ENCODE measurements at places on chromosomes 5 and 9. TPM values are rescaled to one million over a fixed set of nuclear protein-coding genes. Genes with fewer than 3 reads are reported as not detected.

The PIP5KL1 gene
- 0.79 TPM for polyA plus RNA-seq

The IFNK gene
- 0.06 TPM for polyA plus RNA-seq

DNA sequence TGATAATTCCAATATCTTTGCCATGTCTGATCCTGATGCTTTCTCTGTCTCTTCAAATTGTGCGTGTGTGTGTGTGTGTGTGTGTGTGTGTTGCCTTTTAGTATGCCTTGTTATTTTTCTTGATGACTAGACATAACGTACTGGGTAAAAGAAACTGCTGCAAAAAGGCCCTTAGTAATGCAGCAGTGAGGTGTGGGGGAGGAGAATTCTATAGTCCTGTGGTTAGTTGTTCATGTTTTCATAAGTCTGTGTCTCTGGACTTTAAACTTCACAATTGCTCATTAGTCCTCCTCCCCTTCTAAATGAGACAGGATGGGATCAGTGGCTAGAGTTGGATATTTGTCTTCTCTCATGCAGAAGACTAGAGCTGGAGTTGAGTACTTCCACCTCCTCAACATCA, 346.2 kb upstream of the IRX1 start:
- no peaks in the 10 kb centered on the region for H3K36me3 ChIP-seq
- no peak overlapping the region for H3K27ac ChIP-seq
- no peak for DNase-seq
- H3K4me1 ChIP-seq = no peaks in the 10 kb centered on the region

DNA sequence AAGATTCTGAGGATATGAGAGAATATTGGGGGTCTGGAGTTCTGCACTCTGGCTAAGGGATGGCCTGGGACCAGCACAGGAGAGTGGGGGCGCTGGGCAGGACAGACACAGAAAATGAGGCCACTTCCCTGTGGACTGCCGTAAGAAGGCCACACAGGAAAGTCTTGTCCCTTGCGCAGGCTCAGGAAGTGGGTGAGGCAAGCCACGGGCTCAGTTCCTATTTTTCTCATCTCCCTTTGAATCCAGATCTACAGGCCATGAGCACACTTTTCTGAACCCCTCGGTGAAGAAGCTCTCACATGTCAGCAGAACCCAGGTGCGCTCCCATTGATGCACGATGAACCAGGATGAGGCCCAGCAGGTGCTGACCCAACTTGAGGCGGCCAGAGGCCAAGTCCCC, 207.4 kb downstream of the AGTPBP1 start:
- no peaks in the 10 kb centered on the region for H3K36me3 ChIP-seq
- H3K4me3 ChIP-seq = no peak overlapping the region
- H3K27me3 ChIP-seq = no peaks in the 10 kb centered on the region
- H3K4me1 ChIP-seq = no peaks in the 10 kb centered on the region

GRCh38 chr5:29099585-29099984, 2061.2 kb upstream of the CDH9 start:
- no peaks in the 10 kb centered on the region for H3K36me3 ChIP-seq
- H3K27me3 ChIP-seq = no peaks in the 10 kb centered on the region
- H3K4me1 ChIP-seq = no peaks in the 10 kb centered on the region
- H3K27ac ChIP-seq = no peak overlapping the region
- no peak for DNase-seq
- H3K4me3 ChIP-seq = no peak overlapping the region

Measured in large intestine (tissue), 12 donors.